ENCODE measurements at places on chromosomes 12 and 14. TPM values are rescaled to one million over a fixed set of nuclear protein-coding genes. Genes with fewer than 3 reads are reported as not detected.

ITGB7 gene
- total RNA-seq = 88.0 TPM

- DNase-seq = no peak
These were observed 179.6 kb downstream of the TMEM117 start for GRCh38 chr12:44015333-44015941.

GRCh38 chr14:52313462-52313861 lies 650 bp upstream of the PTGER2 start:
- DNase-seq = no peak

DNA sequence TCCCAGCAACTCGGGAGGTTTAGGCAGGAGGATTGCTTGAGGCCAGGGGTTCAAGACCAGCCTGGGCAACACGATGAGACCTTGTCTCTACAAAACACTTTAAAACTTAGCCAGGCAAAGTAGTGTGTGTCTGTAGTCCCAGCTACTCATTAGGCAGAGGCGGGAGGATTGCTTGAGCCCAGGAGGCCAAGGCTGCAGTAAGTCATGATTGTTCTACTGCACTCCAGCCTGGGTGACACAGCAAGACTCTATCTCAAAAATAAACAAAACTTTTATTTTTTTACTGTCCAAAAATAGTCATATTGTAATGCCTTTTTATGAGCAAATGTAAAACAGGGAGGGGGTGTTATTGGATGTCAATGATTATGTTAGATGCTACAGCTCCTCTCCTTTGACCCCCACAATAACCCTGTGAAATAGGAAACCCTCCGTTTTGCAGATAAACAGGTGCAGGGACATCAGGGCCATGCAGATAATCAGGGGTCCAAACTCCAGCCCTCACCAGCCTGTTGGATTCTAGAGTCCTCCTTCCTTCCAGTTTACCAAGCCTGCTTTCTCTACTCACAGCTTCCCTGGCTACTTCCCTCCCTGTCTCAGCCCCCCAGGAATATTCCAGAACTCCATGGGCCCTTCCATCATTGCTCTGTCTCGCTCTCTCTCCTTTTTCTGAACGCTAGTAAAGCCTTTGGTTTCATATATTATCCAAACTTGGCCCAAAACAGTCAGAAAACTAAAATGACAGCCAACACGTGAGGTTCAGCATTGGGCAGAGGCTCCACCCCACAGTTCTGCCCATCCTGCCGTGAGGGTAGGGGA lies 5.9 kb upstream of the FBLN5 start:
- DNase-seq = no peak

DPF3 gene
- 0.62 TPM for total RNA-seq

- DNase-seq = no peak
These were observed 15.8 kb downstream of the TRIM9 start for GRCh38 chr14:51079085-51079484.

SIX6 gene
- total RNA-seq = not detected

- no peak for DNase-seq
These were observed 170.0 kb upstream of the VASH1 start for GRCh38 chr14:76591266-76591665.

DNA sequence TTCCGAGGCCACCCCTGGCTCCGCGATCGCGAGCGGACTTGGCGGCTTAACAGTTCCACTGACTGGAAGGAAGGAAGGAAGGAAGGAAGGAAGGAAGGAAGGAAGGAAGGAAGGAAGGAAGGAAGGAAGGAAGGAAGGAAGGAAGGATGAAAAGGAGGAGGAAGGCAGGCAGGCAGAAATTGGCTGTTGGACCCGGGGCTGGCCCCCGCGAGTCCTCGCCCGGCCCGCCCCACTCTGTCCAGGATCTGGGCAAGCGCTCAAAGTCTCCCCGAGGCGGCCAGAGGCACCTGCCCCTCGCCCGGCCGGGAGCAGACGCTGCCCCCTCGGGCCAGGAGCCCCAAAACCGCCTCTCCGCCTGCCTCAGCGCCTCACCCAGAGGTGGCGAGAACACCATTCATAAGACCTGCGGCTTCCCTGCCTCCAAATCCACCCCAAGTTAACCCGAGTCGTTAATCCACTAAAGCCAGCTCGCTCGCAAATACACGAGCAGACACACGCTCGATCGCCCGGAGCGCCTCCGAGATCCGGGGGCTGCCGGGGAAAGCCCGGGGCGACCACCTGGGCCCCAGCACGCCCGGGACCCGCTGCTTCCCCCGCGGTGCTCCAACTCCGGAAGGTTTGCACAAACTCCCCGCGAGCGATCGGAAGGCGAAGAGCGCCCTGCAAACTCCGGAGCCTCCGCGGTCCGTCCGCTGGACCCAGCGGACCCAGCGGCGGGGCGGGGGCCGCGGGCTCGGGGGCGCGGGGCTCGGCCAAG lies 844 bp downstream of the DPF3 start:
- DNase-seq = peak; percentile 42

EAPP gene
- 53.4 TPM for total RNA-seq

GRCh38 chr12:15716581-15716980 lies 72.6 kb downstream of the EPS8 start:
- no peak for DNase-seq

Measured in activated T-cell treated with anti-CD3 and anti-CD28 coated beads, Interleukin-2, amount 50 U/mL, for 72 hours (primary cell).